ENCODE measurements at places on chromosomes 5 and 9.

DNA sequence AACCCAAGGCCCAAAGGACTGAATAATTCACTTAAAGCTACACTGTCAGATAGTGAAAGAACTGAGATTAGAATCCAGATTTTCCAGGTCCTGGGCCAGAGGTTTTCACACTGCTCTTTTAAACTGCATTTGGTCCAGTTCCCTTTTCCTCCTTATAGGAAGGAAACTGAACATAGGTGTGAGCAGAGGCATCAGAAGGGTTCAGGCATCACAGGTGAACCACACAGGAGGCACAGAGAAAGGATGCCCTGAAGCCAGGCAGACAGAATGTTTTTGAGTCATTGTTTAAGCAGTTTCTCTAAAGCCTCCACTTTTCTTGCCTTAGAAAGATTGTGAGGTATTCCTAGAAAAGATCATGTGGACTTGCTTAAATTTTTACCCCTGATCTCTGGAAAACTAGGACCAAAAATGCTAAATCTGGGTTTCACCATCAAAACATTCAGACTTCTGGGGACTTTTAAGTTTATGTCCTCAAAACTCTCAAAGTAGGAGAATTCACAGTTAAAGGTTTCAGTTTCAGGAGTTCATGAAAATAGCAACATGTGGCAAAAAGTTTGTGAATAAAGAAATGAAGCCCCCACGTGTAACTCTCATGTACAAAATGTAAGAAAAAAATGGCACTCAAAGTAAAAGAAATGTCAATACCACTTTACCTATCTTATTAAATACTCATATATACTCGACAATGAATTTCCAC lies 386.1 kb downstream of the NTRK2 start:
- no peak for DNase-seq

- no peak for DNase-seq
Observed at GRCh38 chr5:157109744-157110143, 900 bp upstream of the HAVCR2 start.

- no peak for DNase-seq
Observed at GRCh38 chr9:8627976-8628679, 828.5 kb upstream of the DMAC1 start.

DNA sequence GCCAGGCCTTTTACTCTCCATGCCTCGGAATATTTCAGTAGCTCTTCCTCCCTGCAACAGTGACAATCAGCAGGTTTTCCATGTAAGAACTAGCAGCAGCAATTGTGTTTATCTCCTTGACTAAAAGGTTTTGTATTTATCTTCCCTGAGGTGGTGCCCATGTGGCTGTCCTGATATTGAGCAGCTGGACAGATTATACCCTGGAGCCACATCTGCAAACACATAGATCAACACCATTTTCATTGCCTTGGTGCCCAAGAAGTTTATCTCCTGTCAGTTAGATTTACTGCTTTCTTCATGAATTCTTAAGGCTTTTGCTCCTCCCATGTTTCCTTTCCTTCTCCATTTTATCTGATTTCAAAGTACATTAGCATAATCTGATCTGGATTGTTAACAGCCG lies 378.4 kb downstream of the SPATA31D1 start:
- no peak for DNase-seq

DNA sequence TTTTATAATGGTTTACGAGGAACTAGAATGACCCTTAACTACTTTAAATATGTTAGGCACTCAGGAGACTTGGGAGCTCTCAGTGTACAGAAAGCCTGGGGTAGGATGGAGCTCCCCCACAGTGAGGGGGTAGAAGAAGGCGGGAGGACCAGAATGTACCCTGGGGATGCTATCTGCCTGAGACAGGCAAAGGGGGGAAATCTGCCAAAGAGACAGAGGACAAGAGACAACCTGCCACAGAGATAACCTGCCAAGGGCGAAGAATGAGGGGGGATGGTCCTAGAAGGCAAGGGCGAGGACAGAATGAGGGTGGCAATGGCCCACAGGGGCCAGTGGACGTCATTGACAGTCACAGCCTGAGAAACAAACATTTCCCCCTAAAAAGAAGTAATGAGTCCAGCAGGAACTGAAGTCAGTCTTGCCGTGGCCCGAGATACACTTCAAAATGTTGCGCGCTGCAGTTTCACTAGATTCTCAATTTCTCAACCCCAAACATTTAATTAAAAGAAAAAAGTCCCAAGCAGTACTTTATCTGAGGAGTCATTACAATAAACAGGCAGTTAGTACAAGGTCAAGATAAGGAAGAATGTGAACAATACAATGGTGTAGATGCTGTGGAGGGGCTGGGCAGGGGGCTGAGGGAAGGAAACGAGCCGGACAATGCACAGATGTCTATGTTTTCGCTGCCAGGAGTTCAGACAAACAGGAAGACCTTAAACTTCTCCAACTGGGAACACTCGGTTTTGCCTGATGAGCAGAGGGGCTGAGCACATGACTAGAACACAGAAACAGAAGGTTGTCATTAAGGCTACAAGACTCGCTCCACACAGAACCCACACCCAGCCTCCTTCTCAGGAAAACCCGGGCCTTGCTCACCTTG lies 125.0 kb downstream of the LHFPL2 start:
- DNase-seq, result no peak

GRCh38 chr9:13429301-13430190 lies 150.1 kb upstream of the MPDZ start:
- no peak for DNase-seq

DNA sequence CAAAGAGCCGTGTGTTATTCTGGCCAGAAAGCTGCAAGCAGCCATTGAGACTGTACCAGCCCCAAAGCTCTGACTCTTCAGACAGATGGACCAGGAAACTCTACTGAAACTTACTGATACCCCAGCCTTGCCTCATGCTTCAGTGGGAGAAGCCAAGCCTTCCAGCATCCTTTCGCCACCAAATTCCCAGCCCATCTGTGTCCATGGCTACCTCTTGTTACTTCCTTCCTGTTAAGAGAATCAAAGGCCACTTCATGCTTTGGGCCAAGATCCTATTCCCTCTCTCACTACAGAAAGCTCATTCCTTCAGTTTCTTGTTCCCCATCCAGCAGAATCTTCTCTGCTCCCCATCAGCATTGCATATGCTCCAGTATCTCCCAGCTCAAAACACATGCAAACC lies 46.9 kb upstream of the FREM1 start:
- no peak for DNase-seq

- DNase-seq, result no peak
Observed at GRCh38 chr5:151212406-151212798, 11.5 kb downstream of the CCDC69 start.

DNA sequence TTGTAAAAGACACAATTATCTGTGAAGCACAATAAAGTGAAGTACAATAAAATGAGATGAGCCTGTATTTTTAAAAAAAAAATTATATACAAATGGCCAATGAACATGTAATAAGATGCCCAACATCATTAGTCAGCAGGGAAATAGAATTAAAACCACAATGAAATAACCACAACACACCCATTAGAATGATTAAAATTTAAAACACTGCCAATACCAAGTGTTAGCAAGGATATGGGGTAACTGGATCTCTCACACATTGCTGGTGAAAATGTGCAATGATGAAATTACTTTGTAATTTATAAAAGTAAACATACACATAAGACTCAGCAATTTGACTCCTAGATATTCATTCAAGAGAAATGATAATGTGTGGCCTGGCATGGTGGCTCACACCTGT lies 62.8 kb downstream of the SHOC1 start:
- DNase-seq, result no peak

DNA sequence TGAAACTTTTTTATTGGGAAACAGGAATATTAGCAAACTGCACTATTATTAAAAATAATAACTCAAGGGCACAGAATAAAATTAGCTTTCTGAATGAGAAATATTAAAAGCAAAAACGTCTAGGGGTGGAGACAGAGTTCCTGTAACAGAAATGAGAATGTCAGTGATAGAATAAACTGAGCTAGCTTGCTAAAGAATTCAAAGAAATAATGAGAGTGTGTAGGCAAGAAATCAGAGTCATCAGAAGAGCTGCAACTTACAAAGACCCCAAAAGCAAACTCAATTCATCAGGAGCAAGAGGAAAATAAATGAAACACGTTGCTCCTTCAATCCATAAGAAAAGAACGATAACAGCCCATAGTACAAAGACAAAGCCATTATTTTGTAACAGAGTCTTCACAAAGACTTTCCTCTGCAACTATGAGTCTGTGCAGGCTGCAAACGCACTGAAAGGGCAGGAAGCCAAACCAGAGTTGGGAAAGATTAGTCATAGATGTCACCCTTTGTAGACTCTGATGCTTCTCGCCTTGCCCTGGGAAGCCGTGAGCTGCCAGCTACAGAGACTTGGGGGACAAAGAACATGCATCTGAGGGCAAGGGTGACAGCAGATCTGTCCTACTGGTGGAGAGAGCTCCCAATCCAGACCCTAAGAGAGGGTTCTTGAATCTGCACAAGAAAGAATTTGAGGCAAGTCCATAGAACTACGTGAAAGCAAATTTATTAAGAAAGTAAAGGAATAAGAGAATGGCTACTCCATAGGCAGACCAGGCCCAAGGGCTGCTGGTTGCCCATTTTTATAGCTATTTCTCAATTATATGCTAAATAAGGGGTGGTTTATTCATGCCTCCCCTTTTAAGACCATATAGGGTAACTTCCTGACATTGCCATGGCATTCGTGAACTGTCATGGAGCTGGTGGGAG lies 40.8 kb downstream of the SHC3 start:
- DNase-seq, result no peak

GRCh38 chr5:96004087-96004486 lies 42.4 kb upstream of the ELL2 start:
- DNase-seq, result no peak

- no peak for DNase-seq
Observed at GRCh38 chr5:154164249-154164581, 26.3 kb upstream of the GALNT10 start.

GRCh38 chr5:160339406-160340130 lies 27.2 kb upstream of the CCNJL start:
- no peak for DNase-seq

DNA sequence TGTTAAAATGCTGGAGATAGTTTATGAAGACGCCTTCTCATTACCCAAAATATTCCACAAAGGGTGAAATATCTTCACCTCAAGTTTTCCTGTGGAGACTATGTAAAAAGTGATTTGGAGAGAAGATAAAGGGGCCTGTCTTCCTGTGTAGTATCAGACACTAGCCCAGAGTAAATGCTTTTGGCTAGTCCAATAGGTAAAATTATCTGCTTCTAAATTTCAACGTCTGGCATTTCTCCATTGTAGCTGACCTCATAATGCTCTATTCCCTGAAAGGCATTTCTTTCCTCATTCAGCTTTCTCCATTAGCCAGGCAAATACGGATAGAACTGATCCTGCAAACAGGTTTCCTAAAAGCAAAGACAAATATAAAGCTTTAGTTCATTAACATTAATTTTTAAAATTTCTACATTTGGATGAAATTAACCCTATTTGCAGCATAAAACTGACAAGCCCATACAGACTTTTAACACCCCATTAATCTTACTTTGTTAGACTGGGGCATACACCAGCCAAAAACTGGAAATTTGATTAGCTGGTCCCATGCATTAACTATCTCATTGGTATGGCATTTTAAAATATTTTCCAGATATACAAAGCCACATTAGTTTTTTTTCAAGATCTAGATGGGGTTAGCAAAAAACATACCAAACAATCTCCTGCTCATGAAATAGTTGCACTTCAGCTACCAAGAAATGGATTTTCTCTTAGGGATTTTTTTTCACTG lies 548.8 kb downstream of the EFNA5 start:
- no peak for DNase-seq
